CD4-positive, alpha-beta T cell treated with Interleukin-6 at 100 ng/mL for 8 hours (primary cell): ENCODE measurements at places on chromosomes 2 and 18.

- DNase-seq: no peak
These were observed 146.4 kb downstream of the RIF1 start for GRCh38 chr2:151556121-151556520.

- no peak for DNase-seq
These were observed 228.2 kb downstream of the CCDC178 start for GRCh38 chr18:33212363-33212762.

- DNase-seq: no peak
These were observed 23.7 kb downstream of the CENPO start for GRCh38 chr2:24816884-24817283.

DNA sequence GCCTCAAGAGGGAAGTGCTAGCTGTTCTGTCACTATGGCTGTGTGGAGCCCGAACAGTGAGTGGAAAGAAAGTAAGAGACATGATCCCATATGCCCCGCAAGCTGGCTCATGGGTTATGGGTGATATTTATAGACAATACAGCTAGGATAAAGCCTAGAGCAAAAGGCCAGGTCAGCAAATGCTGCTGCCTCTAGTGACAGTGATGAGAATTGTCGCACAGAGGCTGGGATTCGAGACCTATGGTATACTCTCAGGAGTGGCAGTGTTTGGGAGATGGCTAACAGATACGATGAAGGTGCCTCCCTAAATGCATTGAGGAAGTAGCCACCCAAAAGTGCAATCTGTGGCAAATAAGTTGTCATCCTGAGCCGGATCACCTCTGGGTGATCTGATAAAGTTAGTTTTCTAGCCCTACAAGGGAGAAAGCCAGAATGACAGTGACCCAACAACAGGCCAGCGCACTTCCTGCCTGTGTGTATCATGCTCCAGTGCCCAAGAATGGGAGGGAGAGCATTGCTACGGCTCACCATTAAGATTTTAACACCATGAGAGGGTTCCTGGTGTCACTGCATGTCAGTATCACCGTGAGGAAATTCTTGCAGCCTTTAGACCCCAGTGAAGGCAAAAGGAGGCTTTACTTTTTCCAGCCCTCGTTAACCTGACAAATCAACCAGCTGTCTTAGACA lies 92.2 kb upstream of the TGFA start:
- no peak for DNase-seq

GRCh38 chr2:98598781-98599428 lies 9.4 kb downstream of the COA5 start:
- no peak for DNase-seq
